ENCODE measurements at places on chromosomes 2 and 18.

DNA sequence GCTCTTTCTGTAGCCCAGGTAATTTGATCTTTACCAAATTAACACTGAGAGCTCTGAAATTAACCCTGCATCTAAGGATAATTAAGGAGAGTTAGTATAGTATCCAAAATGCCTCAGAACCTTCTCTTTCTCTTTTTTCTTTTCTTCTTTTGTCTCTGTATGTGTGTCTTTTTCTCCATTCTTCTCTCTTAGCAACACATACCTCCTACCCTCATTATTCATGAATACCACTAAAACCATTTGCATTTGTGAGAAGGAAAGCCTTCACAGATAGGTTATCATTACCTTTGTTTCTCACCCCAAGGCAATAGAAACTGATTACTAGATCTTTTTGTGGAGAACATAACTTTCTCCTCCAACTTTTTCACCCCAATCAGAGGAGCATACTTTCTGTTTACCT lies 376.5 kb upstream of the NXPH2 start:
- DNase-seq, result no peak

DNA sequence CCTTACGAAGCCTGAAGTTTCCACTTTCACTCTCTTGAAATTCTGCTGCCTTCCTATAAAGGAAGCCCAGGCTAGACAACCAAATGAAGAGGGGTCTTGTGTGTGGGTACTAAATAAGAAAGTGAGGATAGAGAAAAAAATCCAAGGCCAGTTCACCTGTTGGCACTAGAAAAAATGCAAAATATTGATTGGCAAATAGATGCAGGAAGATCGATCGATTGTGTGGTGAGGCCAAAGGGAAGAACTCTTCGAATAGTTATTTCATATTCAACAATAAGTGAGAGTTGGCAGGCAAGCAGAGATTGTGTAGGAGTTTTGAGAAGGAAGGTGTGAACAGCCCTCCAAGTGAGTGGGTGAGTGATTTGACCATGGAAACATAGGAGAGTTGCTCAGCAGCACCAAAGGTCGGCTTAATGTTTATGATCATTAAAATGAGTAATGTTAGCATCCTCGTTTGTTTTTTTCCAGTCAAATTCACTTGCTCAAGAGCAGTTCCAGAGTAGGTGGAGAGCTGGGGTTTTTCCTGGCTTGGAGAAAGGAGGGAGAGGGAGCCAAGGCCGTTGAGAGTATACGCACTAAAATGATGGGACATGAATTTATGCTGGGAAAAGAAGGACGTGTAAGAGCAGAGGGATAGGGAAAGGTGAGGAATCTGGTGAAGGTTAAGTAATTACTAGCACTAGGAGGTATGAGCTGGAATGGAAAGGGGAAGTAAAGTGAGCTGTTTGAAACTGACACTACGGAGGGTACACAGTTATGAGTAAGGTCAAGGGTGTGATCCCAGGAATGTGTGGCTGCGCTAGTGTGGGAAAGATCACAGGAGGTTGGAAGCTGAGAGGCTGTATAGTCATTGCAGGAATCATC lies 1.1 kb upstream of the NAPG start:
- DNase-seq, result no peak

DNA sequence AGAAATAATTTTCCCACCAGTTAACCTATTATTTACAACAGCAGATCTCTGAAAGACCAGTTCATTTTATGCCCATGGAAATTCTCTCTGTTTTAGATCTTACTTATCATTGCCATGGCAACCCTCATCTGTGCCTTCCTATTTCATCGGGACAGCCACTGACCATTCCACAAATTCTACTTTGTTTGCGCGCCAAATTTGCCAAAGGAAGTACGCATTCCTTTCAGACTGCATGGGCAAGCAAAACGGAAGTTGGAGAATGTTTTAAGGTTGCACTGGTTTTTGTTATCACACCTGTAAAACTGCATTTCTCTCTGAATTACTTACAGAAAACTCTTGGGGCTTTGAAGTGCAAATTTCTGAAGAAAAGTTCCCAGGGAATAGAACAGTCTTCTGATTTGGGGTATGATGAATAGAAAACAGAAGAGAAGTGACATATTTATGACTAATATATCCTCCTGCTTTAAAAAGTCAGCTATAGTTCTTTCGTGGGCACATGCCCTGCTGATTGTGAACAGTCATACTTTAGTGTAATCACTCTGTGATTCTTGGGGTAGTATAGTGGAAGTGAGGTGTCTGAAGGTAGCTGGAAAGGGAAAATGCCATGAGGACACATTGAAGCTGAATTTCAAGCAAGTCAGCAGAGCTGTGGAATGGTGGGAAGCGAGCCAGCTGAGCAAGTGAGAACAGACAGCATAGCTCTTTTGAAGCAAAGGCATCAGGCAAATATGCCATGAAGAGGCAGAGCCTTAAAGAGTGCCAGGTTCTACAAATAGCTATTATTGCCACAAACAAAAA lies 20.9 kb downstream of the NETO1 start:
- no peak for DNase-seq

DNA sequence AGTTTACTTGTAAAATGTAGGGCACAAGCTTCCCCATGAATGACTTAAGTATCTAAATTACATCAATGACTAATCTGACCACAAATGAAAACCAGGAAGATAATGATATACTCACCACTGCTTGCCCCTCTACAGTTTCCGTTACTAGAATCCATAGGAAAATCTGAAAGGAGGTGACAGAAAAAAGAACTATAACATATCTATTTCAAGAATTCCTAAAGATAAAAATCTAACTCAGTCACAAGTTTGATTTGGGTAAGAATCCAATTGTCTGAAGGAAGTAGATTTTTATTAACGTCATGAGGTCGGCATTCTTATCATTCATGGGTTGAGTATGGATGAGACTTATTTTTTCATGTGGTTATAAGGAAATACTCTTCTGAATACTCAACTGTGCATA lies 7.8 kb downstream of the FRZB start:
- DNase-seq, result no peak

DNA sequence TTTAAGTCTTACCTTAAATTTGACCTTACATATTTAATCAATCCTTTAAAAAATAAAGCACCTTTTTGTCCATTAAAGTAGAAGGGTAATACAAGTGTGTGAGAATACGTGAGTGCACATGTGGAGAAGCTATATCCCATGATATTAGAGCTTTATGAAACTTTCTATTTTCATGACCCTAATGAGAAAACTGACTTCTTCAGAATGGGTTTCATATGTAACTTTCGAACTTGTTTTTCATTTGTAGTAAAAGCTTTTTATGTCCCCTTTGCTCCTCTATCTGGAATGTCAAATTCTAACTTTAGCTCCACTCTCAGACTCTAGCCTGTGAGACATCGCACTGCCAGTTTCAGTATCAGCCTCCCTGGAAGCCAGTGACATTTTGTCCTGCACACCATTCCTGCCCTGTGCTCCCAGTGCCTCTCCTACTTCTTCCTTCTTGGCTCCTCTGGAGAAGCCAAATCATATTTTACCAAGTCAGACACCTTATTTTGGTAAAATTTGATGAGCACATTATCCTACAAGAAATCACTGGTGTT lies 42.0 kb downstream of the MAPRE2 start:
- no peak for DNase-seq

DNA sequence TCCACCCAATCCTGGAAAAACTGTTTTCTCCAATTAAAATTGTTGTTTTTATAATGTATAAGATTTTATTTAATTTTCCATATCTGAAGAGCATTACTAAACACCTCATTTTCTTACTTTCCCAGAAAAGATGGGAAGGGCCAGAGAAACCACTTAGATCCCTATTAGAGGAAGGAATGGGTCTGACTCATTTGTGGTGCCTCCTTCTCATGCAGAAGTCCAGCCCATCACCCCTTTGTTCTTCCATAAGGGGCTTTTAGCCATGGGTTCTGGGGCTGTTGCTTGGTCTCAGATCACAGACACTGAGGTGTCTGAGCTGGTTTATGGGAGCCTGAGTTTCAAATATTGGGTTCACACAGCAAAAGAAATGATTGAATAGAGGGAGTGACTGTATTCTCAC lies 152.2 kb downstream of the ESCO1 start:
- DNase-seq, result no peak

- DNase-seq, result no peak
Observed at GRCh38 chr2:100964222-100964621, 37.9 kb upstream of the RPL31 start.

DNA sequence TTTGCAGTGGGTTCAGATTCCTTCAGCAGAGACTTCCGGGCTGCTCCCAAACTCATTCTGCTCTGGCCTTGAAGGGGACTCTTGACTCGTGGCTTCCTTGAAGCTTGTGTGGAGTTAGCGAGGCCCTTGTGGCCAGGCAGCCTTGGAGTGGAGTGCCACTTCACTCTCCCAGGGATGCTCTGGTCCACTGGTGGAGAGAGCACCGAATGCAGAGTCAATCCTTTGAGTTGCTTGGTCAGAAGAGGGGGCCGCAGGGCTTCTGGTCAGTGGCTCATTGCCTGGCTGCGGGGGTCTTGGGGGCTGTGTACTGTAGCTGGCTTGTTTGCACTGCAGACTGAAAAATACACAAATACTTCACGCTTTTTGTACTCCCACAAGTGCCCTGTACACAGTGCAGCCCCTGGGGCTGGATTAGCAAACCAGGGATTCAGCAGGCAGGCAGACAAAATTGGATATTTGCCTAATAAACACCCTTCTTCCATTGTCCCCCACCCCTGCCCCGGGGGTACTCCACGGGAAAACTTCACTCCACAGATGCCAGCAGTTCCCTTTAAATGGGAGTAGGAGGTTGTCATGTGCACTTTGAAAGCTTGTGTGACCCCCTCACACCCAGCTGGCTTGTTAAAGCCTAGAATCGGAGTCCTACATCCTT lies 3.2 kb downstream of the GLI2 start:
- no peak for DNase-seq

All from activated naive CD4-positive, alpha-beta T cell treated with anti-CD3 and anti-CD28 coated beads, Interleukin-2, amount 50 U/mL, for 72 hours (primary cell).